ENCODE measurements at places on chromosomes 5 and 9.

- DNase-seq, result peak; percentile 12
Observed at GRCh38 chr9:97500263-97500662, 1.2 kb upstream of the TMOD1 start.

DNA sequence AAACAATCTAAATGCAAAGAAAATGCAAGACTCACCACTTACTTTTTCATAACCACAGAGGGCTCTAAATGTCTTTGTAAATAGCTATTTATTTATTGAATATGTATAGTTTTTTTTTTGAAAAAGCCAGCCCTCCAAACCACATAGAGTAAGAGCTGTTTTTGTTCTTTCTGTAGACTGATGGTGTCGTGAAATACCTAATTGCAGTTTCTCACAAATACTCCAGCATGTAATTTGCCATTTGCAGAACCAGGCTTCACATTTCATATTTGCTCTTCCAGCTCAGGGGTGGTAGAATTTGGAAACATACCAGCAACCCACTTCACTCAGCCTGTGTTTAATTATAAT, 159.8 kb downstream of the TMC1 start:
- no peak for DNase-seq

GRCh38 chr9:134689321-134690181, 47.9 kb downstream of the COL5A1 start:
- DNase-seq, result peak; percentile 89

- DNase-seq, result no peak
Observed at GRCh38 chr9:135290086-135290485, 189.5 kb upstream of the PPP1R26 start.

- DNase-seq, result no peak
Observed at GRCh38 chr9:4986296-4986695, 1.2 kb downstream of the JAK2 start.

- no peak for DNase-seq
Observed at GRCh38 chr5:139494832-139495231, 12.3 kb upstream of the STING1 start.

- DNase-seq, result no peak
Observed at GRCh38 chr9:73148447-73148937, 3.2 kb upstream of the ANXA1 start.

- no peak for DNase-seq
Observed at GRCh38 chr5:39191216-39191615, 28.1 kb downstream of the FYB1 start.

DNA sequence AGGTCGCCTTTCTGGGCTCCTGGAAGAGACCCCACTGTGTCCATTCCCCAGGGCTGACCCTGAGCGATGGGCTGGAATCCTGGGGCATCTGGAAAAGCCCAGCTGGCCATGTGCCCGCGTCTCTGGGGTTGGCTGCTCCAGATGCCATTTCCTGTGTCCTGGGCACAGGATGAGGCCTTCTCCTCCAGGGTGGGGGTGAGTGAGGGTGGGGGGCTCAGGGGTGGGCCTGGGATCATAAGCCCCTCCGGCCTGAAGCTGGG, 30.7 kb downstream of the PAEP start:
- peak; percentile 45 for DNase-seq

DNA sequence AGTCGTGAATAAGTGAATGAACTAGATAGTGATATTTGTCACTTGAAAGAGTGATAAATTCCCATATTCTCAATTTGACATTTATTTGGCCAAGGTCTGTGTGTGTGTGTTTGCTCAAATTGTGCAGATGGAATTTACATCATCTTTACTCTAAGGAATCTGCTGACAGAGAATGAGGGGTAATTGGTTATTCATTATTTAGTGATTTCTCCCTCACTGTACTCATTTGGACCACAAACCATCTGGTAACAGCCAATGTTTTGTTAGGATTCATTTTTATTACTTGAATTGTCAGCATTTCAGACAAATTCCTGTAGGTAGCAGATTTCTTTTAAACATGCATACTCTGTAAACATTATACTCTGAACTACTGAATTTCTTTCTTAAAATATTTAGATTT, 15.6 kb downstream of the VCAN start:
- DNase-seq, result no peak

DNA sequence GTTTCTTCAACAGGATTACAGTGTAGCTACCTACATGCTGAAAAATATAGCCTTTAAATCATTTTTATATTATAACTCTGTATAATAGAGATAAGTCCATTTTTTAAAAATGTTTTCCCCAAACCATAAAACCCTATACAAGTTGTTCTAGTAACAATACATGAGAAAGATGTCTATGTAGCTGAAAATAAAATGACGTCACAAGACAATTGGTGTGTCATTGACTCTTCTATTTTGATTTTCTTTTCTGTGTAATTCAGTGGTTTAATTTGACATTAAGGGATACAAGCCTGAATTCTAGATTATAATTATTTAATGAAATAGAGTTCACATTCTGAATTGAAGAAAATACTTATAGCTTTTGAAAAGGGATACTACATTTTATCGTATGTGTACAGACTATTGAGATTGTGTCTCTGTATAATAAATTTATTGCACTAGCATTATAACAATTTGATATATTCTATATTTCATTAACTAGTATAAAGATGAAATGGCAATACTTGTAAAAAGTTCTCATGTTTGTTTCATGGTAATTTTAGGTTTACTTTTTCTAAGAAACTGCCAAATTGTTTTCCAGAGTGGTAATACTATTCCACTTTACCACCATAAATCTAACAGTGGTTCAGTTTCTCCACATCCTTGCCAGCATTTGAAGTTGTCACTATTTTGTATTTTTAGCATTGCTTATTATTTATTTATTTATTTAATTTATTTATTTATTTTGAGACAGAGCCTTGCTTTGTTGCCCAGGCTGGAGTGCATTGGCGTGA, 18.7 kb downstream of the ANXA1 start:
- DNase-seq, result no peak

DNA sequence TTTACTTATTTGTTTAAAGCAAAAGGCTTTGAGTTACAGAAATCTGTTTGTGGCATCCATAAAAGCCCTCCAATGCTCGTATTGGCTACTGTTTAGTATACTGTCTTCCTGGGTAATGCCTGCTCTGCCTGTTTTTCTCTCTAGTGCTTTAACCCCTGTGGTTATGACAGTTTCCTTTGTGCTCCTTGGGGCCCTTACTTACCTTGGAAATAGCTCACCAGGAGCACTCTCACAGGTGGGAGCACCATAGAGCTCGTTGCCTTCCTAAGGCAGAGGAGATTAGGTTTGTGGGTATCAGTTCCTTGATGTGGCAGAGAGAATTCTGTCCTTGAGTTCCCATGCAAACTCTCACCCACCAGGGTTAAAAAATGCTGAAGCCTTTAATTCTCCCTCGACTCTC, 242.8 kb downstream of the CDH18 start:
- DNase-seq, result no peak

GRCh38 chr9:130696996-130697395, 3.4 kb downstream of the EXOSC2 start:
- no peak for DNase-seq

GRCh38 chr5:139395844-139396640, 1.1 kb upstream of the PROB1 start:
- DNase-seq, result no peak

DNA sequence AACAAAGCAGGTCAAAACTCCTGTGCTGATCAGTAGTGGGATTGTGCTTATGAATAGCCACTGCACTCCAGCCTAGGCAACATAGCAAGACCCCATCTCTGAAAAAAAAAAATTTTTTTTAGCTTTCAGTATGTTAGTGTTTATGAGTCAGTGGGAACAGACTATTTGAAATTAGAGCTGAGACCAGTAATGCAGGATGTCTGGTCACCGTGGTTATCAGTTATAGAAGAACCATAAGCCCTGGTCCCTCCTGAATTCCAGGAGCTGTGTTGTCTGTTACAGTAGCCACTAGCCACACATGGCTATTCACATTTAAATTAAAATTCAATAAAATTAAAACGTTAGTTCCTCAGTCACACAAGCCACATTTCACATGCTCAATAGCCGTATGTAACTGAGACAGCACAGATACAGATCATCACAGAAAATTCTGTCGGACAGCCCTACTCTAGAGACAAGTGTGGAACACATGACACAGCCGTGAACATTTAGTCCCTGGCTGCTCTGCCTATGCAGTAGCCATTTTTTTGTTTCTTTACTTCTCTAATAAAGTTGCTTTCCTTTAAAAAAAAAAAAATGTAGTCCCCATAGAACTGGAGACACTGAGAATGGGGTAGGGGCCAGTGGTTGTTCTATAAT, 96.1 kb upstream of the SAP30L start:
- no peak for DNase-seq

- DNase-seq, result no peak
Observed at GRCh38 chr9:116075191-116075590, 78.4 kb upstream of the PAPPA start.

- DNase-seq, result no peak
Observed at GRCh38 chr5:3886524-3887451, 291.2 kb downstream of the IRX1 start.

DNA sequence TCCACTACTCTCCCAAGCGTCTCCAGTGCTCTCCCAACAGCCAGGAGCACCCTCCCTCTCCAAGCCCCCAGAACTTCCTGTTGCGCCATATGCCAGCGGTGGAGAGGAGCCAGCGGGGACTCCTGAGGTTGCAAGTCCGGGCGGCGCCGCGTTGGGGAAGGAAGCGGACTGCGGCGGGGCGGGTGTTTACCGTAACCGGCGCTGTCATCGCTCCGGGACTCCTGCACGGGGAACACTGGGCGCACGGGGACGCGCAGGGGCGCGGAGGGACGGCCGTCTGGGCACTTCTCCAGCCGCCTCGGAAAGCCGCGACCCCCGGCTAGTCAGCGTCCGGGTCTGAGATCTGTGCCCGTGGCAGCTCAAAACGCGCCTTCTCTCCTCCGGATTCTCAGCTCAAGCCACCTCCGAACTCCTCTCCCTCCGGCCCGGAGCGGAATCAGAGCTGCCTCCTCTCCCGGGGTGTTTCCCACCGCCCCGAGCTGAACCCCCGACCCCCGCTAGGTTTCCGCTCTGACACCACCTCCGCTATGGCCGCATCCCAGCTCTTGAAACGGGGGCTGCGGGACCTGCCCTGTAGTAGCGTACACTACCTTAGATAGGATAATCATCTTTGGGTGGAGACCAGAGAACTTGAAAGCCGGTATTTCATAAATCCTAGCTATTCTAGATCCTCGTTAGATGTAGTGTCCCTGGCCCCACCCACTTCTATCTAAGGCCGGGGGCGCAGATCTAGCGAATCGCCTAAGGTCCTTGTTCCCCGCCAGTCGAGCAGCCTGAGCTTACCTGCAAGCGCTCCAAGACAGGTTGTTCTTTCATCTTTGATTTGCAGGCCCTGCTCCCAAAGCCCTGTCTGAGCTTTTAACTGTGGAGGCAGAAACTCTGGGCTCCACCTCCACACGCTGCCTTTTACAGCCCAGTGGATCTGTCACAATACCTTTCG, at the start of gene TRPM6:
TSS of gene TRPM6 (minus strand) at position 881 of the 940 bp plus-strand sequence. CDS start at position 816, 65 bp downstream.
- DNase-seq, result peak; percentile 89

DNA sequence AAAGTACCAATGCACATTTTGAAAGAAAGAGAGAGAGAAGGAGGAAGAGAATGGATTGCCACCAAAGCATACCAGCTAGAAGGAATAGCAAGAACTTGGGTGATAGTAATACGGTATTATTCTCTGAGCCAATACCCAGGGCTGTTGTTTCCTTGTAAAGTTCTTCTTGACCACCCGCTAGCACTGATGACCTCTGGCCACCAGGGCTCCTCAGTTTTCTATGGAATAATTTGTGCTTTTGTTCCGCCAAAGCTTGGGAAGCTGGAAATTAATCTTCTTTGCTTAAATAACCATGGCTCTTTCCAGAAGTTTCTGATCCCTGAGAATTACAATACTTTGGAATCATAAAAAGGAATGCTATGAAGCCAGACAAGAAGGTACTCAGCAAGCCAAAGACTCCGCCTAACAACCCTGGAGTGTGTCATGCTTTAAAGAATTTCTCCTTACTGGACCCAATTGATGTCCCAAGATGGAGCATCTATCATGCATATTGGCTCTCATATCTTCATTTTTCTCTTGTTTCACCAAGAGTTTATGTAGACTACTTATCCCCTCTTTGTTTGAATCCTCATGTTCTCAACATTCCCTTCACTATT, 29.8 kb downstream of the OR2K2 start:
- DNase-seq, result no peak

DNA sequence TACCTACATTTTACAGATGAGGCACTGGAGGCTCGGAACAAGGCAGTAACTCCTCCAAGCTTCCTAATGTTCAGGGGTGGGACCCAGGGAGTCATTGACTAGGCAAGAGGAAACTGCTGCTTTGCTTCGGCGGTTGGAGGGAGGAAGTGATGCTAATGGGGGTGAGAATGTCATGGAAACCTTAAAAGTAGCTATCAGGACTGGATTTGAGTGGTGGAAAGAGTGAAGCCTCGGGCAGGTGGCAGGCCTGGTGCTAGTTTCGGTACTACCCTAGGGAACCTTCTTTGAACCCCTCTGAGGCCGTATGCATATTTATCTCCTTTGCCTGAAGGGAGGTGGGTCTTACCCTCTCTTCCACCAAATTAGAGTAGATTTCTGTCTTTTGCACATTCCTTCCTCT, 1.6 kb downstream of the BSPRY start:
- no peak for DNase-seq

DNA sequence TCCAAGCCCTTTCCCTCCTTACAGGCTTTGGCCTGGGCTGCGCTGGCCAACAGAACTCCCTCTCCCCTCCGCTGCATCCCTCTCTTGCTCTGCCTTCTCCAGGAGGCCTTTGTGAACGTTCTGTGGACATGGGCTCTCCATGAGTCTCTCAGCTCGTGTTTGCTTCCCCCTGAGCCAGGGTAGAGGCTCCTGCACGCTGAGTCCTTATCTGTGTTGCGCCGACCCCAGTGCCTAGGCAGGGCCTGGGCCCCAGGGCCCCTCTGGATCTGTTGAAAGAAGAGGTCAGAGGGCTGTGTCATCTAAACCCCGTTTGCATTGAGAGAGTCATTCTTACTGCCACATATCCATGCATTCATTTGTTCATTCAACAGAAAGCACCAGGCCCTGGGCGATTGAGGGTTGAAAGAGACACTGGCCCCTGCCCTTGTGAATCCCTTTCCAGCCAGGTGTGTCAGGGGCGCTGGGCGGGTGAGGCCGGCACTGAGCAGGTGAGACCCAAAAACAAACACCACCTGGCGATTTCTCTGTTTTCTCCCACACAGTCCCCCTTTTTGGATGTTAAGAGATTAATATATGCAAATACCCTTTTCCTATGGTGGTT, 111.2 kb upstream of the IER5L start:
- no peak for DNase-seq

- DNase-seq, result no peak
Observed at GRCh38 chr9:95355500-95355899, 38.0 kb upstream of the FANCC start.

DNA sequence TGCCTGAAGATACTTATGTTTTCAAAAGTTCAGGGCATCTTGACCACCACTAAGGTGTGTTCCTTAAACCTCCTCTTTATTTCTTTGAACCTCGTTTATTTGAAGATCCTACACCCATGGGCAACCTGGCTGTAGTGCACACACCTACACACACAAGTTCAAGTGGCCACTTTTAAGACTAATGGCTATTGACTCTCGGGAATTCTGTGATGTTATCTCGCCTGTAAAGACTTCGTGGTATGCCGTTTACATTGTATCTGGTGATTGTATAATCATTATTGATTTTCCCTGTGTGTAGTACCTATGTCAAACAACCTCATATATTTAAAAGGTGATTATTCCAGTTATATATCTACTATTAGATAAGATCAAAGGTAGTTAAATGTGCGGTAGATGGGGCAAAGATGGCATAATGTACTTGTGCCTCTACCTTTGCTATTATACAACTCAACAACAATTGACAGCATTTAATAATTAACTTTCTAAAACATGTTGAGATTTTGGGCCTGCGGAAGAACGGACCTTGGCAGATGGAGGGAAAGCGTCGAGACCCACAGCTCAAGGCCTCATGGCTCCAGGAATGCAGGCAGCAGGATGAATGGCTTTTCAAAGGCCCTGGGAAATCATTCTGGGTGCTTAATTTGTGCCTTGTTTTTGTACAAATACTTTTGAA, 51.4 kb upstream of the IRX2 start:
- no peak for DNase-seq

Data from islet precursor cell (in vitro differentiated cells).